Stimulated activated CD4-positive, alpha-beta T cell treated with anti-CD3 and anti-CD28 coated beads, Interleukin-2, amount 100 ng/mL, for 24 hours (primary cell): ENCODE measurements at places on chromosomes 3 and 15.
A peak's percentile ranks its signal among the peaks of the same experiment; 100 is the strongest.

DNA sequence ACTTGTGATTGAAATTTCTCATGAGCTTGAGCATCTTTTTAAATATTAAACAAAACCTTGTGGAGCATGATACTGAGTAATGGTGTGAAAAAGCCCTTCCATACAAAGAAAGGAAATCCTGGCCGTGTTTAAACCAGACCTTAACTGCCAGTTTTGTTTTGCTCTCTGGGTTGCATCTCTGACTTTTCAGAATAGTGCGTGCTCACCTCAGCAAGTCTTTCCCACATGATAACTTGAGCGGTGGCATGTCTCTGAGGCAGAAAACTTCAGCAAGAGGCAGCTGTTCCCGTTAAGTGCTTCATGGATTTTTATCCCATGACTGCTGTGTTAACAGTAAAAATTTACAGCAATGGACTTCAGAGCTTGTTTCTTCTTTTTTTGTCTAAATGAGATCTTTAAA is 393.3 kb downstream of the FEZF2 start:
- no peak for DNase-seq

GRCh38 chr15:78220713-78221112 is 13.7 kb downstream of the ACSBG1 start:
- no peak for DNase-seq

GRCh38 chr3:61595288-61595687 is 33.9 kb downstream of the PTPRG start:
- DNase-seq, result no peak

GRCh38 chr3:148379763-148380382 is 317.8 kb upstream of the AGTR1 start:
- no peak for DNase-seq

DNA sequence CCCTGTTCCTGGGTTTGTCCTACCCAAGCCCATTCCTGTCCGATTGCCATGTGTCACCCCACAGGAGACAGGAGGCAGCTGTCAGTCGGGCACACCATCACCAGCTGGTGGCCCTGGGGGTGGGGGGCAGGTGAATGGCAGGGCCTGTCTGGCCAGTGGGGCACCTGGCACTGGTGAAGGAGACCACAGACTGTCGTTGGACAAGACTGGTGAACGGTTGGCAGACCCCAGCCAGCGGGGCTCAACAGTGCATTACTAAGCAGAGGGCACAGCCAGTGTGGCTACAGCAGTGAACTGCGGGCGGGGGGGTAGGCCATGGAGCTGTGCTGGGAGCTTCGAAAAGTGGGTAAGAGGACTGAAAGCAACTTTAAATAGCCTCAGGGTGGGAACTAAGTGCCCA is 2.1 kb downstream of the SEMA7A start:
- DNase-seq, result peak; percentile 50

DNA sequence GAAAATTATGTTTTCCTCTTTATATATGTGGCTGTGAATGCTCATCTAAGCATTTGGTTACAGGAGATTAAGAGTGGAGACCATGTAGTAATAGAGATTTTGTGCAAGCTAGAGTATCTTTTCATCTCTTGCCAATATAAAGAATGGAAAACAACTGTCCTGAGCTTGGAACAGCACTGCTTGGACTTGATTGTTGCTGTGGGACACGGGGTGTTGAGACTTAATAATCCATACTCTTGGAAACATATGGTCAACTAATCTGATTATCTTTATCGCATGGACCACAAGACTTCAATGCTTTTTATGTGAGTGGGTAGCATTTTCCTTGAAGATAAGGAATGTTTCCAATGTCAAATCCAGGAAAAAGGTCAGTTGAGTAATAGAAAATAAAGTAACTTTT is 806.3 kb downstream of the DIPK2A start:
- DNase-seq, result no peak

GRCh38 chr3:171362575-171362974 is 97.6 kb downstream of the TNIK start:
- DNase-seq, result no peak
